Activated T-helper 1 cell treated with anti-CD3 and anti-CD28 coated beads, Interleukin-2, amount 50 U/mL, for 16 hours (primary cell): ENCODE measurements at places on chromosomes 7 and 10.

DNA sequence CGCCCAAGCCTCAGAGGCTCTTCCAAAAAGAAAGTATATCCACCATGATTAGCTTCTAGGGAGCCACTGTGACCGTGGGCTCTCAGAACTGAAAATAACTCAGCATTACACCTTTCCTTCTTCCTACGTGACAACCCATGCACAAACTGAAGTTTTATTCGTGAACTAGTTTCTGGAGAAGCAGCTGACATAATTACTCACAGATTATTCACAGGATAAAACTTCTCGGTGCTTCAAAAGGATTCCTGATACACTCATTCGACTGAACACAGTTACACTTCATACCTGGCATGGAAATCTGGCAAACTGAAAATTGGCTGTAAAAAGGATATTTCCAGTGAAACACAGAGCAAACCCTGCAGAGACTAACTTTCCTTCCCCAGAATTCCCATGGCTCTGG is 139.2 kb upstream of the PTER start:
- no peak for DNase-seq

- no peak for DNase-seq
Measured at GRCh38 chr10:27671821-27672220, 73.8 kb downstream of the MKX start.

- peak; percentile 34 for DNase-seq
Measured at GRCh38 chr10:94320285-94320914, 42.3 kb downstream of the NOC3L start.

DNA sequence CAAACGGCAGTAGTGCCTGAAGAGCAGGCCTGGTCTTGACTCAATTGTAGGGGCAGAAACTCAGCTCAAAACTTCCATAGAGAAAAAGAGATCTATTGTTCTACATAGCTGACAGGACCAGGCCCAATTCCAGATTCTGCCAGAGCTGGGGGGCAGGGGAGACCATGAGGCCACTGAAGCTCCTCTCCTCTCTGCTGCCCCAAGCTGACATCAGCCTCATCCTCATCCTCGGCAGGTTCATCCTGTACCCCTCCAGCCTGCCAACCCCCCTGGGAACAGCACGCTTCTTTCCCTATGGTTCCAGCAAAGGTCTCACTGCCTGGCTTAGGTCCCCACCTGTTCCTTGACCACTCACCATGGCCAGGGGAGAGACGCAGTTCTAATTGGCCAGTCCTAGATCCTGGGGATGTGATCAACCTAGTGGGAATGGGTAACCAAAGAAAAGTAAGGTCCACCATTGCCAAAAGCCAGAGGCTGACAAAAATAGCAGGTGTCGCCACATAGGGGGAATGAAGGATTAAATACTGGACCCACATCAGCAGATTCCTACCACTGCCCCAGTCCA is 42.9 kb downstream of the CCDC3 start:
- no peak for DNase-seq

DNA sequence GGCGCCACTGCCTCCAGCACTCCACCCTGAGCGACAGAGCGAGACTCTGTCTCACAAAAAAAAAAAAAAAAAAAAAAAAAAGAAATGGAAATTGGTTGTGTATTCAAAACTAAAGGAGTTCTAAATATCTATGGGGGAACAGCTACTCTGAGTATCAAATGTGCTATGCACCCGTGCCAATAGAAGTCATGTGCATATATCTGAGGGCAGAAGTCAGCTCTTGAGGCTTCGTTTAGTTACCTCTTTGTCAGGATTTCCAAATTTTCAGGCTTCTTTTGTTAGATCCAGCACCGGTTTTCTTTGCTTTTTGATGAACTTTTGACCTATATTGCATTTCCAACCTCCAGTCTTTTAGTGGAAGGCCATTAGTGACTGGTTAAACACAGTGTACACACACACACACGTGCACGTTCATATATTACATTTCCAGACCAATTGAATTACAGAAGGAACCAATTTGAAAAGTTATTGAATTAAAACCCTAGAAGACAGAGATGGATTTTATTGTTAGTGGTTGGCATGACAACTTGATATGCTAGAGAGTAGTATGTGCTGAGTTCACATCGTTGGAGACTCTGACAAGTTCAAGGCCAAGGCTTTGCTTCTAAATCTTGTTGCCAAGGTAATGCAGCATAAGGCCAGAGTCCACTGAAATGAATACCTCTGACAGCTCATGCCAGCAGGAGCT is 33.1 kb upstream of the ADD3 start:
- no peak for DNase-seq

- no peak for DNase-seq
Measured at GRCh38 chr10:74928742-74929191, 102.4 kb downstream of the KAT6B start.

- DNase-seq = no peak
Measured at GRCh38 chr7:104627516-104627915, 299.1 kb downstream of the LHFPL3 start.

DNA sequence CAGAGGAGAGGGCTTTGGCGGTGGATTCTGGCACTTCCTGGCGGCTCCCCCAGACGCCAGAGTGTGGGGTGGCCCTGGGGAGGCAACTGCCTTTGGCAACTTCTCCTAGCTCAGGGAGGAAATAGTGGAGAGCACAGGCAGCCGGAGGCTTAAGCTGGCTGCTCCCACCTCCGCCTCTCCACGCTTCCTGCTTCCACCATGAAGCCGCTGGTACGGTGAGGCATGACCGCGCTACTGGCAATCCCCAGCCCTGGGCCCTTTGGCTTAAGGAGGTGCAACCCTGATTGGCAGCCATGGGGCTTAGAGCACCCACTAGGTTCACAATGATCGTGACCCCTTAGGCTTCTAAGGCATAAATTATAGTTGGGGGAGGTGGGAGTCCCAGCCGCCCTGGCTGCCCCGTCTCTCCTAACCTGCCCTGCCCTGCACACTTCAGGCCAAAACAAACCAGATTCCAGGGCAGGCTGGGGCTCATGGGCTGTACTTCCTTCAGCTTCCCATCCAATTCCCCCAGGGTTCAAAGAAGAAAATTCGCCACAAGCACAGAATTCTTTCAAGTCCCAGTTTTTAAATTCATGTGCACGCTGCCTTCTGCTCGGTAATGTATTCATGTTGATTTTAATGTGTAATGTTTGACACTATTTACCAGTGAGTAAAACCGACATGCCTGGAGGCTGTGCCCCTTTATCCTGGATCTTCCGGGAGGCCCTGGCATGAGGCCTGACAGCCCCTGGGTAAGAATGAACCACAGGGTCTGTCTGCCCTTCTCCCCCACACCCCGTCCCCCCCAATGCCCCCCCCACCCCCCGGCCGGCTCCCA is 90.7 kb upstream of the LRRC4 start:
- DNase-seq = no peak

- no peak for DNase-seq
Measured at GRCh38 chr7:1555813-1556543, at the start of gene TMEM184A. Gene TMEM184A, minus strand, starts transcription at chr7:1556205. Its CDS starts 721 bp downstream, at chr7:1555484.

- DNase-seq = no peak
Measured at GRCh38 chr7:142158736-142159496, 47.4 kb downstream of the MGAM2 start.

DNA sequence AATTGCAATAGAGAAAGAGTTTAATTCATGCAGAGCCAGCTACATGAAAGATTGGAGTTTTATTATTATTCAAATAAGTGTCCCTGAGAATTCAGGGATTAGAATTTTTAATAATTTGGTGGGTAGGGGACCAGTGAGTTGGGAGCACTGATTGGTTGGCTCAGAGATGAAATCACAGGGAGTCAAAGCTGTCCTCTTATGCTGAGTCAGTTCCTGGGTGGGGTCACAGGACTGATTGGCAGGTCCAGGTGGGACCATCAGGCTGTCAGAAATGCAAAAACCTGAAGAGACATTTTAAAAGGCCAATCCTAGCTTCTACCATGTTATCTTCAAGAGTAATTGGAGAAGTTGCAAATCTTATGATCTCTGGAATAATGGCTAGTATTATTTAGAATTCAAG is 56.0 kb upstream of the KAT6B start:
- DNase-seq = no peak

DNA sequence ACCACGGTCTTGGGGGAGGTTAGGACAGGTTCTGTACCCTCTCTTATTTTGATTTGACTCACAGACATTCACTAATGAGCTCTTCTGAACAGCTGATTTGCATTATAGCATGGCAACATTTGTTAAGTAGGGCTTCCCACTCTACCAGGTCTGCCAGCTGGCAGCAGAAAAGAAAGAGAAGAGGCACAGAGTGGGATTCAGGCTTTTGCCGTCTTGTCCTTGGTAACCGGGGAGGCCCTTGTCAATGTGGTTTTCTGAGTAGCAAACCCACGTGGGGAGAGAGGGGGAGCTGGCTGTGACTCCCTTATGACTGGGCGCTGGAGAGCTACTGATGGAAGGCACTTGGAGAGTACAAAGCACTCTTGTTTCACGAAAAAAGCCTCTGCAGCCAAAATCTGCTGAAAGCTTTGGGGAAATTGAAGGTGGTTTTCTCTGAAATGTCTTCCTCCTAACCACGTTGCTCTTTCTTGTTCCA is 355.3 kb upstream of the GALNT17 start:
- no peak for DNase-seq

- no peak for DNase-seq
Measured at GRCh38 chr10:59323831-59324401, 38.4 kb downstream of the FAM13C start.

GRCh38 chr7:87028636-87029035 is 30.8 kb downstream of the ELAPOR2 start:
- DNase-seq = no peak

GRCh38 chr7:14858410-14858809 is 44.1 kb downstream of the DGKB start:
- no peak for DNase-seq

DNA sequence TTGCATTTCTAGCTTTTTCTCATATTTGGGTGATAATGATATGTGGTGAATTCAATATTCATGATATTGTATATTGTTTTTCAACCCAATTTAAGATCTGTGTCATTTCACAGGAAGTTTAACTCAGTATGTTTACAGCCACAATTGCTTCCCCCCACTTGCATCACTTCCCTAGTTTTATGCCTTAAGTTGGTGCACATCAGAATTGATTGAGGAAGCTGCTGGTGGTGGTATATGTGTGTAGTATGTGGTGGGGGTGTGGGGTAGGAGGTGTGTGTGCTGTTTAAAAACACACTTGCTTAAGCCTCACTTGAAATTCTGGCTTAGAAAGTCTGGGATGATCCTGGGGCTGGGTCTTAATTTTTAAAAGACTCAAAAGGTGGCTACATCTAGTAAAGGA is 245.1 kb upstream of the AOAH start:
- no peak for DNase-seq

DNA sequence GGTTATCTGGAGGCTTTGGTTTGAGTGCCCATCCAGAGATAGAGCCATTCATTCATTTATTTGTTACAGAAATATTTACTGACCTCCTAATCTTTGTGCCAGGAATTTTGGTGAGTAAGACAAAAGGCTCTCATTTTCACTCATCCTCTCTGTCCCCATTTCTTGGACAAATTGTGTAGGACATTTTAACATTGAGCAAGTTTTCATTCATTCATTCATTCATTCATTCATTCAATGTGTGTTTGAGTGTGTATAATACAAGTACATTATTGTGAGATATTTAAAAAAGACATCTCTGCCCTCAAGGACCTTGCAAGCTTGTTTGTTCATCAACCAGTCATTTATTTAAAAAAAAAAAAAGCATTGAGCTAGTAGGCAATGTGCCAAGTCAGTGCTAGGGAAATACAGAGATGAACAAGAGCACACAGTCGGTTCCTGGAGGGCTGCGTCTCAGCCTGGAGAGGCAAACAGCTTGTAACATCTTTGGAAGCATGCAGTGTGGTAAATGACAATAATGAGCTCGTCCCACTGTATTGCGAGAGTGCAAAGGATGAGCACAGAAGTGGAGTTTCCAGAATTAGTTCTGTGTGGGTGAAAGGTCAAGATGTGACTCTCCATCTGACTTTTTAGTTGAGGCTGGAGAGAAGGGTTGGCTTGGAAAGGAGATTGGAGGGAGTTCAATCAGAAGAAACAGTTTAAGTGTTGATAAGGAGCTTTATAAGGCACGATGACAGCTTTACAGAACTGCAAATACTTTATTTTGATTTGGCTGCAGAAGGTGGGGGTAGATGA is 50.5 kb upstream of the HBP1 start:
- DNase-seq = no peak

DNA sequence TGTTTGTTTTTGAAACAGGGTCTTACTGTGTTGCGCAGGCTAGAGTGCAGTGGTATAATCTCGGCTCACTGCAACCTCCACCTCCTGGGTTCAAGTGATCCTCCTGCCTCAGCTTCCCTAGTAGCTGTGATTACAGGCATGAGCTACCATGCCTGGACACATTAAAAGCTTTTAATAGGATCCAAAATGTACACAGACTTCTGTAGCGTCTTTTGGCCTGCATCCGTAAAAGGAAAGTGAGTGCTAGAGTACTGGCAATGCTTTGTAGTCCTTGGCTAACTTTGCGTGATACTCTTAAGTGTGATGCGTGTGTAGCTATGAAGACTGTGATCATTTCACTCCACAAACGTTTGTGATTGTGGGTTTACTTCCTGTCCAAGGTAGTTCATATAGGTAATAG is 13.3 kb downstream of the ZRANB1 start:
- no peak for DNase-seq

DNA sequence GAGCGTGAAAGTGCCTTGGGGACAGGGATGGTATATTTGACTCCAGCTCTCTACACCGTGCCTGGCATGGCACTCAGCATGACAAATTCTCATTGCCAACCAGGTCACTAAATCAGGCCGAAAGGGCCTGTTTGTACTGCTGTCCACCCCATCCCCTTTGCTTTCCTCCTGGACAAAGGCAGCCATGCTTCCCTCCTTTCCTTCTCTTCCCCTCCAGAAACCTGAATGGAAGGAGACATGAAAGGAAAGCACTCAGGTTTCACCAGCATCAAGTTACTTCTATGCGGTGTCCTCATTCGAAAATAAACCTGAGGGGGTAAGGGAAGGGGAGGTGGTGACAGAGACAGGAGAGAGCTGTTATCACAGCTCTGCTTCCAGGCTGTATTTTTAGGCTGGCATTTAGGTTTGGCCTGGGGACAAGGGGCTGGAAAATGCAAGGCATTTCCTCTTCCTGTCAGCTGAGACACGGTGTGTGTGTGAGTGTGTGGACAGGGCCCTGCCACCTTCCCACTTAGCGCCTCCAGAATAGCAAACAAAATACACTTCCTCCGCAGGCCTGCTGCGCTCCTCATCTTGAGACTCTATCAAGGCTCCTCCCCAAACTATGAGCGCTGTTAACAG is 79.9 kb upstream of the COL13A1 start:
- DNase-seq = no peak

DNA sequence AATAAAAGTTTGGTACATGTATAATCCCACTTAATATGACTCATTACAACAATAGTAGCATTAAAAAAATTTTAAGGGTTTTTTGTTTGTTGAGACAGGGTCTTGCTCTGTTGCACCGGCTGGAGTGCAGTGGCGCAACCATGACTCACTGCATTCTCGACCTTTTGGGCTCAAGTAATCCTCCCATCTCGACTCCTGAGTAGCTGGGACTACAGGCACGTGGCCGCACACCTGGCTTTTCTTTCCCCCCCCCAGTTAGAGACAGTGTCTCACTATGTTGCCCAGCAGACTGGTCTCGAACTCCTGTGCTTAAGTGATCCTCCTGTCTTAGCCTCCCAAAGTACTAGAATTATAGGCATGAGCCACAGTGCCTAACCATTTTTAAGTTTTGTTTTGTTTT is 40.7 kb downstream of the KMT2C start:
- DNase-seq = no peak

- no peak for DNase-seq
Measured at GRCh38 chr10:22010973-22011408, 7.5 kb upstream of the DNAJC1 start.
